Prostate gland (tissue), 2 donors: ENCODE measurements at places on chromosomes 5 and 9.

DNA sequence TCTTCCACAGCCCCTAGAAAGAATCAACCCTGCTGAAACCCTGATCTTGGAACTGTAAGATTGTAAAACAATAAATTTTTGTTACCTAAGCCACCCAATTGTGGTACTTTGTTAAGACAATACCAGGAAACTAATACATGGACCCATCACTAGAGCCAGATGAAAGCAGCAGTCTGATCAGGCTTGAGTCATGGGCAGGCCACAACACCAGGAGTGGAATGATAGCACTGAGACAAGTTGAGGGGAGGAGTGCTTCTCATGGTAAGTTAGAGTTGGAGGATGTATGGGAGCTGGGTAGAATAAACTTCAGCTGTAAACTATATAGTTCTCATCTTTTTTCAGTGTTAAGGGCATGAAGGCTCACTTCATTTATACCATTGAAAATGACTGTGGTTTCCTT lies 164.4 kb upstream of the OR13F1 start:
- no peak for DNase-seq

DNA sequence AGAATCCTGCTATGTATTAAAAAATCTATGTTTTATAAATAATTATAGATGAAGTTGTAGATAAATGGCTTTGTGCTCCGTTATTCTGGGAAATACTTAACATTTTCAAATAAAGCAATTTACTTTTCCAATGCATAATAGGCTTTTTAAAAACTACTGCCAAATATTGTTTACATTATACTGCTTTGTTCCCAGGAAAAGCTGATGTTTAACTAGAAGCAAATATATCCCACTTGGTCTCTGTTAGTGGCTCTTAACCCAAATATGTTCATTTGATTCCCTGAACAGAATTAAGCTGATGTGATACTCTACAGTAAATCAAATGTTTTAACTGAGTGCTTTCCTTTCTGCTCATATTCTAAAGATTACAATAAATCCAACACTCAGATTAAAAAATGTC lies 326.3 kb downstream of the SLCO4C1 start:
- no peak for DNase-seq

DNA sequence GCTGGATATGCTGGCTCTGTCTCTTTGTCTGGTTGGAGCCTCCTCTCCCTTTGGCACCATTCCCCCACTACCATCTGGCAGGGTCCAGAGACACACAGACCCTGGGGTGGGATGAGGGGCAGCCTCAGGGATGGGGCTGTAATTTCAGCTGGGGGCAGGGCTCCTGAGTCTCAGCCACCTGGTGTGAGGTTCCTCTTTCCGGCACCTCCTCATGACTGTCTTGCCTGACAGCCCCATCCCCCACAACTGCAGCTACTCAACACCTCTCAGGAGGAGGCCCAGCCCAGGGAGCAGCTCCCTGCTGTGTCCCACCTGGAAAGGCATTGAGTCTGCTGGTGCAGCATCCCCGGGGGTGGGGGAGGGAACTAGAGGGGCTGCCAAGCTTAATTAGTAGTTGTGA lies 11.7 kb upstream of the RPS14 start:
- no peak for DNase-seq

- no peak for DNase-seq
Measured at GRCh38 chr5:127684726-127685467, 18.3 kb upstream of the CCDC192 start.

GRCh38 chr9:126419475-126419874 lies 92.8 kb downstream of the MVB12B start:
- DNase-seq, result no peak
